ENCODE measurements at places on chromosomes 6 and 20.
A peak's percentile ranks its signal among the peaks of the same experiment; 100 is the strongest.

GRCh38 chr6:300494-301198, 8.4 kb downstream of the DUSP22 start:
- DNase-seq = no peak

DNA sequence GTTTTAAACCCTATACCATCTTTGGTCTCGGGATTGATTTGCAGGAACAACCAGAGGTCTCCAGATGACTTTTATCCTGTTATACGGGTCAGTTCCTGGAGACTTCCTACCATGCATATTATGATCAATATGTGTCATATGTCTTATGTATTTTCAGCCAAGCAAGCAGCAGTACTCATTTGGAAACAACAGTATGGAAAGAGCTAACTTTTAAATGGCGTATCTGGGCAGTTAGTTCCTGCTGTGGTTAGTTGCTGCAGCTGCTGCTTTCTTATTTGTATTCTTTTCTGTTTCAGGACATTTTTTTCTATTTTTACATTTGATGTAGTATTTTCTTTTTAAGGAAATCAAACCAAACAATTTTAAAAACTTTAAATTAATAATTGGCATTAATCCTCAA, 207.5 kb downstream of the MANEA start:
- no peak for DNase-seq

- DNase-seq = no peak
Measured at GRCh38 chr6:155523821-155524651, 68.4 kb upstream of the NOX3 start.

- DNase-seq = no peak
Measured at GRCh38 chr6:154106251-154106650, 67.2 kb downstream of the OPRM1 start.

DNA sequence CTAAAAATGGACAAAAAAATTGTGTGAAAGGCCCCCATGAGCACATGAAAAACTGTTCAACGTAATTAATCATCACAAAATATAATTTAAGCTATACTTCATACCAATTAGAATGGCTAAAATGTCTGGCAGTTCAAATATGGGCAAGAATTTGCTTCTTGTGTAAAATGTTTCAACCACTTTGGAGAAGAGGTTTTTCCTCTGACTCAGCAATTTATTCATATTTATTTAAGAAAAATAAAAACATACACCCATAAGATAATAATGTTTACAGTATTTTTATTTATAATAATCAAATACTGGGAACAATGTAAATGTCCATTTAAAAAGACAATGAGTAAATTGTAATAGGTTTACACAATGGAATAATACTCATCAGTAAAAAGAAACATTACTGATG, 395.1 kb upstream of the KHDRBS2 start:
- no peak for DNase-seq

DNA sequence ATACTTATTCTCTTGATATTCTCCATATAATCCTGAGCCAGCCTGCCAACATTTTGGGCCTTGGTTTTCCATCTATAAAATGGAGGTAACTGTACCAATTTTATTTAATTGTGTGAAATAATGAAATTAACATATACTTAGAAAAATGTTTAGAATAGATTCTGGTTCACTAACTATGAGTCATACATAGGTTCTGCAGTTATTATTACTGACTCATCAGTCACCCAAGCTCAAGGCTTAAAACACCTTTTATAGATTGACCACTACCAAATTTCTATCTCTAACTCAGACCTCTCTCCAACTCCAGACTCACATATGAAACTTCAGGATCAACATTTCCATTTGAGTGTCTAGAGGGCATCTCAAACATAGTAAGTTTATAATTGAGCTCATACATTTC, 1277.2 kb upstream of the GJE1 start:
- DNase-seq = no peak

- DNase-seq = no peak
Measured at GRCh38 chr6:46054516-46054915, 38.9 kb upstream of the CLIC5 start.

DNA sequence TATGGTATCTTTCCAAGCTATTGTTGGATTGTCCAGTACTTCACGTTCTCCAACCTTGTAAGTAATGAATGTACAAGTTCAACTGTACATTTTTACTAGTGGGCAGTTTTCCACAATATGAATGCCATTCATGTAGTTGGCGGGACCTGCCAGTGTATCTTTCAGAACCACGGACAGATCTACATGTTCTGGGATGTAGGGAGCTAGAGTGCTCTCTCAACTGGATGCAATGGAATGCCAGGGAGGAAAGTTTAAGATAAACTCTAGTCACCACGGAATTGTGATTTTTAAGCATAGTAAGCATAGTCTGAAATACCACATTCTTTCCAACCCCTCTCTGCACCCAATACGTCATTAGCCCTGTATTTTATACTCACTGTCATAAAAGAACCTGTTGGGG, 21.5 kb upstream of the HLA-C start:
- DNase-seq = no peak

DNA sequence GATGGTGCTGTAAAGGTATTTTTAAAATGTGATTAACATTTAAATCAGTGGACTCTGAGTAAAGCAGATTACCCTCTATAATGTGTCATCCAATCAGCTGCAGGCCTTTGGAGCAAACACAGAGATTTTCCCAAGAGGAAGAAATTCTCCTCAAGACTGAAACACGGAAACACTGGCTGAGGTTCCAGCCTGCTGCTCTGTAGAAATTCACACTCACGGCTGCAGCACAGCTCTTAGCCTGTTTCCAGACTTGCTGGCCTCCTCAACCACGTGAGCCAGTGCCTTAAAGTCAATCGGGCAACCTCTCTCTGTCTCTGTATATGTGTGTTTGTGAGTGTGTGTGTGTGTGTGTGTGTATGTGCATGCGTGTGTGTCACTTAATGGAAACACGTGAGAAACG, 41.1 kb downstream of the PDE10A start:
- DNase-seq = no peak

- no peak for DNase-seq
Measured at GRCh38 chr6:40928307-40928706, 110.7 kb downstream of the UNC5CL start.

DNA sequence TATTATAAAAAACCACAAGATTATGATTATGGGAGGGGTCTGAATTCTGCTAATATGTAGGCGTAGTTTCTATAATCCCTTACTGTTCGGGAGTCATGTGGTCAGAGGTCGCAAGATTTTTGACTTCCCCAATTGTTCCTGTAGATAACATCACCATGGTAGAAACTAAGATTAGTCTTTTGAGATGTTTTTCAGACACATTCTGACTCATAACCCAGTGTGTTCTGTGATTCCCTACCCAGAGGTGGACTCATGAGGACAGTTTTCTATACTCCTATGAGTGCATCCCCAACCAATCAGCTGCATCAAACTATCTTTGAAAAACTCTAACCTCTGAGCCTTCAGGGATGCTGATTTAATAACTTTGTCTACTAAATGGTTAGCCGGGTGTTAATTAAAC, 175.5 kb downstream of the RFPL4B start:
- no peak for DNase-seq

DNA sequence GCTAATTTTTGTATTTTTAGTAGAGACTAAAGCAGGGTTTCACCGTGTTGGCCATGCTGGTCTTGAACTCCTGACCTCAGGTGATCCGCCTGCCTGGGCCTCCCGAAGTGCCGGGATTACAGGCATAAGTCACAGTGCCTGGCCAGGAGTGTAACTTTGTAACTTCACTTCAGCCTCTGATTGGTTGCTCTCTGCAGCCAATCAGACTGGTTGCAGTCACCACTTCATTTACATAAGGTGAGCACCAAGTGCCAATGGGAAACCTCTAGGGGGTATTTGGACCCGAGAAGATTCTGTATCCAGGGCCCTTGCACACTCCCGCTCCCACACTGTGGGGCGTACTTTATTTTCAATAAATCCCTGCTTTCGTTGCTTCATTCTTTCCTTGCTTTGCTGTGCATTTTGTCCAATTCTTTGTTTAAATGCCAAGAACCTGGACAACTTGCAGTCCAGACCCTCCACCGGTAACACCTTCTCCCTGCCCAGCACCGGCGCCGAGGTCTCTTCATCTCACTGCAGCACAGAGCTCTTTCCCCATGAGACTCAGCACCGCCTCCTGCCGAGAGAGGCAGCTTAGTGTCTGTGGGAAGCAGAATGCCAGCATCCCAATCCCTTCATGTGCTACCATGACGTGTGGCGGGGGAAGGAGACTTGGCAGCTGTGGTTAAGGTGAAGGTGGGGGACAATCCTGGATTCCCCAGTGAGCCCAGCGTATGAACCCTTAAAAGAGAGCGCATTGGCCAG, 14.0 kb upstream of the MRGBP start:
- DNase-seq = no peak

- no peak for DNase-seq
Measured at GRCh38 chr20:59269411-59270025, 30.9 kb upstream of the EDN3 start.

DNA sequence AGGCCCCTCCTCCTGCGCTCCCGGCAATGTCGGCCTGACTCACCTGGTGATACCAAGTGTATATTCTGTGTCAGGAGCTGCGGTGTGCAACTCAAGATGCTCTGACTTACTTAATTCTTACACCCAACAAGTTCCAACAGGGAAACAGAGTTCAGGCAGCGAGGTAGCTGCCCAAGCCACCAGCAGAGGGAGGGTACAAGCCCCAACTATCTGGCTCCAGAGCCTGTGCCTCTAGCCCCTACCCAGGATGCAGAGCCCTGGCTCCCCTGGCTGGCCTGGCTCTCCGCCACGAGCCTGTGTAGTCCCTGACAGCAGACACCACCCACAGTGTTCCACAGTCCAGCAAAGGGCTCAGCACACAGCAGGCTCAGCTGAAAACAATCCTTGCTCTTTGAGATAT, 34.9 kb downstream of the C20orf203 start:
- no peak for DNase-seq

DNA sequence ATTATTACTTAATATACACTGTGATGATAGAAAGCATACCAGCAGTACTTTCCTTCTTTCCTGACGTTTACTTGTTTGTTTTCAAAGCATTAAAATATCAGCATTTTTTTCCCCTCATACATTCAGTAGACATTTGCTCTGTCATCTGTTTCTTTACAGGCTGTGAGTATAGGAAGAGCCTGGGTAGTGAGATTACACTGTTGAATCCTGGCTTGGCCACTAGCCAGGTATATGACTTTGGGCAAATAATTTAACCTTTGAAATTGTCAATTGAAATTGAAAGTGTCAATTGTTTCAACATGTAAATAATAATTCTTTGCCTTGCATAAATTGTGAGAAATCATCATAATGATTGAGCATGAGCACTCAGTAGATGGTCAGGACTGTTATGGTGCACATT, 336.2 kb downstream of the CDKAL1 start:
- no peak for DNase-seq

DNA sequence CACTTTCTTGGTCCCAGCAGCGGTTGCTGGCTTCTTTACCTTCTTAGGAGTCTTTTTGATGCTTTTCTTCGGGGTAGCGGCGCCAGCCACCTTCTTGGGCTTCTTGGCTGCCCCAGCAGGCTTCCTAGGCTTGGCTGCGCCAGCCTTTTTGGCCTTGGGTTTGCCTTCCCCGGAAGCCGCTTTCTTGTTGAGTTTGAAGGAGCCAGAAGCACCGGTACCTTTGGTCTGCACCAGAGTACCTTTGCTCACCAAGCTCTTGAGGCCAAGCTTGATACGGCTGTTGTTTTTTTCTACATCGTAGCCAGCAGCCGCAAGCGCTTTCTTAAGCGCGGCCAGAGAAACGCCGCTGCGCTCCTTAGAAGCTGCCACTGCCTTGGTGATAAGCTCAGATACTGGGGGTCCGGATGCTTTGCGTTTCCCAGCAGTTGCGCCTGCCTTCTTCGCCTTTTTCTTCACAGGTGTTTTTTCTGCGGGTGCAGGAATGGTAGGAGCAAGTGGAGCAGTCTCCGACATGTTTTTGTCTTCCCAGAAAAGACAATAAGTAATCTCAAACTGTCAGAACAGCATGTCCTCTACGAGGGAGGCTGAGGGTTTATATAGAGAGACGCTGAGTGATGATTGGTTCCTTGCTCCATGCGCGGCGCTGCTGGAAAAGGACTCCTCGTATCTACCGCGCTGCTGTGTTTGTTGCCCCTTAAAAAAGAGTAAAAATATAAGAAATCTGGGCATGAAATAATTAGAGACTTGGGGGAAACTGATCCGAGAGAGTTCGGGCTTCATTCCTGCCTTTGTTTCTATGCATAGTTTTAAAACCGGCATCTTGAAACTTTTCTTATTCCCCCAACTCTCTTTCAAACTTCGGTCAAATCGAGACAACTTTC, 130.3 kb upstream of the BTN3A2 start:
- peak; percentile 54 for DNase-seq

- no peak for DNase-seq
Measured at GRCh38 chr6:153123801-153124200, 7.3 kb downstream of the RGS17 start.

- no peak for DNase-seq
Measured at GRCh38 chr20:46356195-46357029, 48.1 kb upstream of the CDH22 start.

- DNase-seq = no peak
Measured at GRCh38 chr6:84766118-84766798, 1.9 kb upstream of the TBX18 start.

DNA sequence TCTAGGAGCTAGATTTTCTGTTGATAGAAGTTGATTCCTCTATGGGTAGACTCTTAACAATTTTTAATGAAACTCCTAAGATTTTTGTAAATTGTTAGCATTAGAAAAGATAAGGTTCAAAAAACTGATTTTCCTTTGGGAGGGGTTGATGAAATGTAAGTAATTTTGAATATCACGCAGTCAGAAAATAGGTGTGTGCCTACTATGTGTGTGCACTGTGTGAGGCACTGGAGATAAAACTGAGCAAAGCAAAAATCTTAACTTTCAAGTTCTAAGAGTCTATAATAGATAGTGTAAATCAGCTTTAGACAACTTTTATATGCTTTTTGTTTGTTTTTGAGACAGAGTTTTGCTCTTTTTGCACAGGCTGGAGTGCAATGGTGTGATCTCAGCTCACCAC, 53.3 kb downstream of the FAM217A start:
- DNase-seq = no peak
